Kasumi-1 (cell line): ENCODE measurements at places on chromosomes 7 and 10.

DNA sequence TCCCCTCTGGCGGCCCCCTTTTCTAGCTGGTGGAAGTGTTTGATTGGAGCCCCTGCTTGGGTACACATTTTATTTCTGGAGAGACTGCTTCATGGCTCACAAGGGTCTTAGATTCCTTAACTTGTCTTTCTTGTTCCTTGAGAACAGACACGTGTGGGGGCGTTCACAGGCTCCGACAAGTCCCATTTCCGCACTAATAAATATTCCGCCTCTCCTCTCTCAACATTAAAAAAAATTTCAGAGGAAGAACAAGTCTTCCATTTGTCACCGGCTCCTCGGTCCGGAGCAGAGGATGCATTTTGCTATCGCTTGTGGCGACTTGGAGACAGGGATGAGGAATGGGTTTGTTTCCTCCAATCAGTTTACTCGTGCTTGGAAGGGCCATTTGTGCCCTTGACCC, 134.0 kb upstream of the PODXL start:
- no peak for DNase-seq

DNA sequence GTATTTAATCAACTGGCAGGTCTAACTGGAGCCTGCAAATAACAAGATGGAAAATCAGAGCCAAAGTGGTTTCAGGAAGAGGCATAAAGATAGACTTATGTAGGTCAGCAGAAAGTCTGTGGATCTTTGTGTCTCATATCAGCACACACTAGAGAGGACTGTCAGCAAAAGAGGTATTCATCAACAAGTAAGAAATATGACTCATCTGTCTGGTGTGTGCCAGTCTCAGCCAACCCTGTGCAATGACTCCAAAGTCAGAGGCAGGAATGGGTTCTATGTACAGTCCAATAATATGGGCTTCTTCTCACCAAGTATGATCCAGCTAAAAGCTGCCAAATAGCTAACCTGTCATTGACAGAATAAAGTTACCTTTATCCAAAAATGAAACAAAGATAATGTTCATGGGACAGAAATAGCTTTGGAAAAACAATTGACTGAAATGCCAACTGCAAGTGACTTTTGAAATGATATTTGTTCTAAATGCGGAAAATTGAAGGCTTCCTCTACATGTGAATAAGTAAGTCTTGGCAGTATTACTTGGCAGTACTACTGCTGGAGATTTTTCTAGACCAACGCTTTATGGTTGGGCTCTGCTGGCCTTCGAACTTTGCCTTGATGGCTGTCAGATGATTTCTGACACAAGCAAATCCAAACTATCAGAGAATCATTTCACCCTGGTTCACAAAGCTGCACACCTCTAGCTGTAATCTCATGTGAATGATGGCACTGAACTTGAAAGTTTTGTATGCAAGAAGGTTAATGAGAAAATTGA, 272.3 kb upstream of the SEMA3C start:
- no peak for DNase-seq

DNA sequence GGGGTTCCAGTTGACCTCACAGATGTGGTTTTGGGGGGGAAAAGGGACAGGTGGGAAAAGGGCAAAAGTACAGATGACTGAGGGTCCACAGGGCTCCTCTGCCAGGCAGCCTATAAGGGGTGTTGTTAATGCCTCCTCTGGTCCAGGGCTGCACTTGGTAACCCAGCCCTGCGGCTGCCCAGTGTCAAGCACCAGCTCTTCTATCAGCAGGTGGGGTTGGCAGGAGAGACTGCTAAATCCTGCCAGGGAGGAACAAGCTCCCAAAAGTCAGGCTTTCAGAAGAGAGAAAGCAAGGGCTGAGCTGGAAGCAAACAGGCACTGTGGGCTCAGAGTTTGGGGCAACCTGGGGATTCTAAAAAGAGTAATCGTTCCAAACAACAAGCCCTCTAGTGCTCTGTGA, 39.1 kb downstream of the LRRC20 start:
- DNase-seq, result no peak

GRCh38 chr7:55018361-55019190, at the start of gene EGFR:
Gene EGFR (plus strand): TSS chr7:55019017. CDS start chr7:55019278, 261 bp downstream.
- DNase-seq, result no peak

- no peak for DNase-seq
Measured at GRCh38 chr7:36279200-36279925, 110.3 kb upstream of the ANLN start.

GRCh38 chr7:2062648-2063047, 170.1 kb downstream of the MAD1L1 start:
- DNase-seq, result no peak

GRCh38 chr10:128178302-128178958, 52.2 kb upstream of the MKI67 start:
- peak; percentile 80 for DNase-seq

- no peak for DNase-seq
Measured at GRCh38 chr10:80701706-80702105, 164.0 kb downstream of the SH2D4B start.

- no peak for DNase-seq
Measured at GRCh38 chr7:134660242-134660785, 13.7 kb downstream of the BPGM start.

- DNase-seq, result no peak
Measured at GRCh38 chr10:24120646-24121045, 88.3 kb upstream of the KIAA1217 start.

DNA sequence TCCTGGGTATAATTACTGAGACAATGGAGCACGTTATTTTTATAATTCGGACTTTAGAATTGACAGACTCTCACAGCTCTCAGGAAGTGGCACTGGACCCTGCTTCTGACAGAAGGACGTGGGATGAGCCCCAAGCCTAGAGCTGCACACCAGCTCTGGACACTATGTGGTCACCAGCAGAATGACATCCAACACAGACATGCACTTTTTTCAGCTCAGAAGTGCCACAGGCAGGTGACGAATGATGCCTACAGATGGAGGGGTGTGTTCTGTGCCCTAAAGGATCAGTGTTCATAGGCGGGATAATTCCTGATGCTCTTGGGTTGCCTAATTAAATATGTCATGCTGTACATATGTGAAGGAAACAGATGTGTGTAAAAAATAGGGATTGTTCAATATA, 87.9 kb downstream of the VIPR2 start:
- no peak for DNase-seq

DNA sequence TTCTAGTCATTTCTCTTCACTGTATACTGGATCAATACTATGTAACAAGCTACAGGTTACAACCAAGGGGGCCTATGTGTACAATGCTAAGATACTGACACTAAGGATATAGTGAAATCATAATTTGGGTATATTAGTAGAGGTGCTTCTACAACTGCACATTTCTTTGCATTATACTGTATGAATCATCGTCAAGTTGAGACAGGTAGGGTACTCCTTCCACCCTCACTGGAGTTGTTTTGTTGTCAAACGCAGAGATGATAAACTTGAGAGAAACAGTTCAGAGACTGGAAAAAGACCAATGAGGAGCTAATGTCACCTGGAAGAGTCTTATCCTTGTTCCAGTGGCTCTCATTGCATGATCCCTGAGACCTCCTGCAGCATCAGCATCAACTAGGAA, 208.2 kb upstream of the PRPS1L1 start:
- no peak for DNase-seq

DNA sequence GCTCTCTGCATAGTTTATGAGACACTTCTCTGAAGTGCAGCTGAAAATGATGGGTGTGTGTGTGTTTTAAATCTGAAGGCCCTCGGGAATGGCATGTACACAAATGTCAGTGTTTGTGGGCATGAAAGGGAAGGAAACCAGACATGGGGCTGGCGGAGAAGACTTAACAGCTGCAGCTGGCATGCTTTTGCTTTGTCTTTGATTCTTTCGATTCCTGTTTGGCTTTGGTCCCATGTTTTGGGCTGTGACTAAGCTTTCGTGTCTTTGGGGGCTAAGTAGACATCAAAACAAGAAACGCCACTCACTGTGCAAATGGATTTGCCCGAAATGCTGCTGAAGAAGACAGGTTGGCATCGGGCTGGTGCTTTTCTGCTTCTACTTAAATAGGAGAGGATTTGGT, 179.3 kb downstream of the PFKFB3 start:
- peak; percentile 80 for DNase-seq

GRCh38 chr10:116742367-116743265, at the start of gene HSPA12A:
Gene HSPA12A (minus strand): TSS chr10:116742566. CDS start chr10:116742469, 97 bp downstream.
- DNase-seq, result no peak

- DNase-seq, result no peak
Measured at GRCh38 chr7:66630531-66630930, 1.9 kb downstream of the KCTD7 start.

GRCh38 chr10:3467052-3467951, 294.7 kb upstream of the PITRM1 start:
- peak; percentile 34 for DNase-seq

GRCh38 chr7:69218576-69218975, 379.7 kb upstream of the AUTS2 start:
- no peak for DNase-seq

DNA sequence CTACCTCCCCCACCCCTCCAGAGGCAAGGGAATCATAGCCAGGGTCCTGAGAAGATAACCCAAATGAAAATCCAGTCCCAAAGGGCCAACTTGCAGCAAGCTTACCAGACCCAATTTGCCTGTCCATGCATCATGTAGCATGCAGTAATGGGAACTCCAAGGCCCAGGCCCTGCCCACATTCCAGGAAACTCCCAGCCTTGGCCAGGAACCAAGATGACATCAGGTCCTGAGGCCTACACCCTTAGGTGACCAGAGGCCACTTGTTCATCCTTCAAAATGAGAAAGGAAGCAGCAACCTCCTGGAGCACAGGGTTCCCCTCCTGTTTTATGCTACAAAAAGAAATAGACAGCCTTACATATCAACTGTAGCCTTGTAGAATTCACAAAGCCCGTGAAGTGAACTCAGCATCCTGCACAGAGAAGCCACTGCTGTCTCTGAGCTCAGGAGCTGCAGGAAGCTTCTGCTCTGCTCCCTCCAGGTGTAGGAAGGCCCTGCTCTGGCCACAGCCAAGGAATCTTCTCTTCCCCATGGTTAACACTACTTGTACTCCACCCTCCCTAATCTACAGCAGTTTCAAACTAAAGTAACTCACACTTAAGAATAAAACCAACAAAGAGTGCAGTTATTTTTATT, 30.3 kb upstream of the GRB10 start:
- no peak for DNase-seq

DNA sequence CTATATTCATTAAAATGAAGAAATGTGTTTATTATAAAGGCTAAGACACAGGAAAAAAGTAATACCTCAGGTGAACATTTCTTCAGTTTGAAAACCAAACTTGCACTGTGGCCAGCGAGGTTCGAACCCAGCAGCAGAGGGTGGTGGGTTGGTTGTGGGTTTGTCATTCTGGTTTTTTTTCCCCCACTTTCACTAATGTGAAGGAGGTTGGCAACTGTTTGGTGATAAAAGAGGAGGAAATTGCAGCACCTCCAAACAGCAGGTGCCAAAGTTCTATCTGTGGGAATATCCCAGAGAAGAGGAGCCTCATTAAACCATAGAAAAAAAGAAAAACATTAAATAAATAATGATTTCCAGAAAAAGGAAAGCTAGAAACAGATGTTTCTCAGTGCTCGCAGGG, 36.6 kb upstream of the YAE1 start:
- DNase-seq, result no peak
